Stimulated activated CD8-positive, alpha-beta memory T cell treated with anti-CD3 and anti-CD28 coated beads, Interleukin-4, amount 100 ng/mL, for 4 hours (primary cell): ENCODE measurements at places on chromosomes 5 and 9.
A peak's percentile ranks its signal among the peaks of the same experiment; 100 is the strongest.

GRCh38 chr5:131305138-131305689, 41.4 kb downstream of the CDC42SE2 start:
- DNase-seq: no peak

GRCh38 chr5:175894793-175895192, 23.4 kb downstream of the CPLX2 start:
- no peak for DNase-seq

GRCh38 chr9:26789959-26790358, 102.6 kb downstream of the CAAP1 start:
- no peak for DNase-seq

GRCh38 chr5:132114150-132115121, 40.8 kb downstream of the CSF2 start:
- DNase-seq: no peak

- no peak for DNase-seq
Measured at GRCh38 chr9:137147091-137147792, 8.3 kb downstream of the GRIN1 start.

DNA sequence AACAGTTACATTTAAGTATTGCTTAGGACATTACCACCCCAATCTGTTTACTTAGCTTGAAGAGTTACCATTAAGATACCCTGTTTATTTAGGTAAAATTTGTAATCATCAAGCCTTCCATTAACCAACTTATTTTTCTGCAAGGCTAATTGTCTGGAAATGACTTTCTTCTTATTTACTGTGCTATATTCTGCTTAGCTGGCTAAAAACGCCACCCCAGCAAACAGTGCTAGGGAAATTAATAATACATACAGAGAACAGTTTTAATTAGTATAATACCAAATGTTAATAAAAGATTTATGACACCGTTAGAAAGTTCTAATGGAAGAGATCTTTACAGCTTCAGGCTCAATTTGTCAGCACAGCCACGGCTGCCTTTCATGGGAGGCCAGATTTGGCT, 14.0 kb downstream of the TLX3 start:
- no peak for DNase-seq

GRCh38 chr5:96125231-96125891, 163.7 kb upstream of the ELL2 start:
- no peak for DNase-seq

DNA sequence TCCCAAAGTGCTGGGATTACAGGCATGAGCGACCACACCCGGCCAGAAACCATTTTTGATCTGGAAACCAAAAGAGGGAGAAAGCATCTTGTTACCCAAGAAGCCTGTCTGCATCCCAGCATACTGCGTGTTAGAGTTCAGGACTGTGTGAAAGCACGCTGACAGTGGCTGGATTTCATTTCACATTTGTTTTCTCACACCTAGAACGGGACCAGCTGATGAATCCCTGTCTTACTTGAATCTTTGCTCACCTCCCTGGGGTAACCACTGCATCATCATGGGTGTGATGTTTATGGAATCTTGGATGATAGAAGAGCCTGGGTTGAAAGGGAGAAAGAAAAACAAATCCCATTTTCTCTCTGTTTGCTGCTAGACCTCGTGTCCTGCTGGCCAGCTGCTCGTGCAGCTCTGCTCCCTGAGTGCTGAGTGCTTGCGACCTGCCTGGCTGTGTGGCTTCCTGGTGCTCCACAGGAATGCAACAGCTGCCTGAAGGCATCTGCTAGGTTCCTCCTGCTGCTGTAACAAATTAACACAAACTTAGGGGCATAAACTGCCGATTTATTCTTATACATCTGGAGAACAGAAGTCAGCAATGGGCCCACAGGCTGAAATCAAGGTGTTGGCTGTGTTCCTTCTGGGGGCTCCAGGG, 378.3 kb upstream of the DAP start:
- DNase-seq: no peak

- no peak for DNase-seq
Measured at GRCh38 chr5:125186911-125187375, 440.5 kb upstream of the ZNF608 start.

DNA sequence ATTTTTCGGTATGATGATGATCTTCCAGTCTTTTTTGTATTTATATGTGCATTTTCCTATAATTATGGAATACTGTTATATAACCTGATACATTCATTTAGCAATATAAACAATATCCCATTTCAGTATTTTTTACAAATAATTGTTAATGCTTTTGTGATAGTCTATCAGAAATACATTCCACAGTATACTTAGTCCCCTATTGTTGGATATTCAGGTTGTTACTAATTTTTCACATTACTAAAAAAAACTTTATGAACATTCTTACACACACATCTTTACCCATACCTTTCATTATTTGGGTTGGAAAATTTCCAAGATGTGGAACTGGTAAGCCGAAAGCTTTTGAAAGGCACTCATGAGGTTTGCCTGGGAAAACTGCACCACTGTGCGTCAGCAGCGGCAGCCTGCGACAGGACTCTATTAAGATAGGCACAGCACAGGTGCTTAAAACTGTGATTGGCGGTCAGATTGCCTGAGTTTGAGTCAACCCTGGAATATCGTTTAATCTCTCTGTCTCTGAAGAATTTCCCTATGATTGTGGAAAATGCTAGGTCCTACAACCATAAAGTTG, 147.5 kb upstream of the ERCC6L2 start:
- DNase-seq: no peak

DNA sequence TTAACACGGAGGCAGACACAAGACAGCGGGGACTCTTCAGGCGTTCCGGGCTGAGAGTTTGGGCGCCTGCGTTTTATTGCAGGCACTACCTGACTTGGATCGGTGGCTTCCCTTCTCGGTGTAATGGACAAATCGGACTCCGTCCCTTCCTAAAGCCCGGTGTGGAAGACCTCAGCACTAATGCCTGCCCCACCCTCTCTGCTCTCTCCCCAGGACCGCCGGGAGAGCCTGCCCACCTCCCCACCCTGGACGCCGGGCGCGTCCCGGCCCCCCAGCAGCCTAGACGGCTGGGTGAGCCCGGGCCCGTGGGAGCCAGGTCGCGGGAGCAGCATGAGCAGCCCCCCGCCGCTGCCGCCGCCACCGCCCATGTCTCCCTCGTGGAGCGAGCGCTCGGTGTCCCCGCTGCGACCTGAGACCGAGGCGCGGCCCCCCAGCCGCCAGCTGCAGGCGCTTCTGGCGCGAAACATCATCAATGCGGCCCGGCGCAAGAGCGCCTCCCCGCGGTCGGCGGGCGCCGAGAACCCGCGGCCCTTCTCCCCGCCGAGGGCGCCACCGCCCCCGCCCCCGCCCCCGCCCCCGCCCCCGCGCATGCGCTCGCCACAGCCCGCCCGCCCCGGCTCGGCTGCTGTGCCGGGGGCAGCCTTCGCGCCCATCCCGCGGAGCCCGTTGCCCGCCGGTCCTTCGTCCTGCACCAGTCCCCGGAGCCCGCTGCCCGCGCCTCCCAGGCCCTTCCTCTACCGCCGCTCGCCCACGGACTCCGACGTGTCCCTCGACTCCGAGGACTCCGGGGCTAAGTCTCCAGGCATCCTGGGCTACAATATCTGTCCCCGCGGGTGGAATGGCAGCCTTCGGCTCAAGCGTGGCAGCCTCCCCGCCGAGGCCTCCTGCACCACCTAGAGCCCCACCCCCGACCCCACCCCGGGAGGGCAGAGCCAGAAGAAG, 4.6 kb upstream of the MYOZ3 start:
- peak; percentile 43 for DNase-seq

- DNase-seq: no peak
Measured at GRCh38 chr5:151141535-151141934, 16.0 kb downstream of the ANXA6 start.

- DNase-seq: no peak
Measured at GRCh38 chr5:118611332-118611945, 376.9 kb downstream of the DTWD2 start.

GRCh38 chr9:14939378-14939777, 29.1 kb upstream of the FREM1 start:
- no peak for DNase-seq

- DNase-seq: no peak
Measured at GRCh38 chr9:15824310-15824709, 271.5 kb downstream of the CCDC171 start.

DNA sequence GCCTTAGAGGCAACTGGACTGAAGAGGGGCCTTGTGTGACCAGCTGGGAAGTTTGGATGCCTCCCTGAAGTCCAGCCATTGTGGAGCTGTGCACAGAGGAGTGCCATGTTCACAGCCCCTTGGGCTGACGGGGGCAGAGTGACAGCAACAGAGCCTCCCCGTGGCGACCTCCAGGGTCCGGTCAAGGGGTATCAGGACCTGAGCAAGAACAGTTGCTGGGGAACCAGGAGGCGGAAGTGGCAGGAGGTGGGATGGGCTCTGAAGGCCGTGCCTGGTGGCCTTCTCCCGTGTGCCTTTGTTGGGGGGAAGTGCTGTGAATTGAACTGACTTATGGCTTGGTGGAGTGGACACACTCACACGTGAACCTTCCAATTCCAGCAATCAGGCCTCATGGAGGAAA, 14.0 kb downstream of the BNIP1 start:
- DNase-seq: no peak

- DNase-seq: no peak
Measured at GRCh38 chr5:179453616-179454015, 96.7 kb upstream of the RUFY1 start.

DNA sequence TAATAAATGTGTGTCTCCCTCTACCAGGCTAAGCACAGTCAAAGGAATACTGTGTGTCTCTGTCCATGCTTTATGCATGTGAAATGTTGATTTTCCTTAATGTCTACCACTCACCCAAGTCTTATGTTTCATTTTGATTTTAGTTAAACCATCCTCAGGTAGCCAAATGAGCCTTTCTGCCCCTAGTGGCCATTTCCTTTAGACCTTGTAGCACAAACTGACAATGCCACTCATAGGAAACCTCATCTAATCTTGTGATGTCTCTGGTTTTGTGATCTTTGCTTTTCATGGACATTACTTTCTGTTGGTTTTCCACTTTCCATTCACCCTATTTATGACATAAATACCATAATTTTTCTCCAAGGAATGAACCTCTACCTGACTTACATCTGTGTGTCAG, 820.8 kb downstream of the MAT2B start:
- no peak for DNase-seq

GRCh38 chr5:31577438-31577837, 45.3 kb downstream of the C5orf22 start:
- DNase-seq: no peak

- DNase-seq: no peak
Measured at GRCh38 chr9:97861148-97861475, 8.1 kb downstream of the FOXE1 start.

GRCh38 chr9:19728101-19728500, 60.7 kb downstream of the SLC24A2 start:
- DNase-seq: no peak

- DNase-seq: no peak
Measured at GRCh38 chr5:172276214-172276613, 7.3 kb downstream of the UBTD2 start.

- DNase-seq: no peak
Measured at GRCh38 chr5:104265531-104266140, 703.0 kb upstream of the NUDT12 start.

DNA sequence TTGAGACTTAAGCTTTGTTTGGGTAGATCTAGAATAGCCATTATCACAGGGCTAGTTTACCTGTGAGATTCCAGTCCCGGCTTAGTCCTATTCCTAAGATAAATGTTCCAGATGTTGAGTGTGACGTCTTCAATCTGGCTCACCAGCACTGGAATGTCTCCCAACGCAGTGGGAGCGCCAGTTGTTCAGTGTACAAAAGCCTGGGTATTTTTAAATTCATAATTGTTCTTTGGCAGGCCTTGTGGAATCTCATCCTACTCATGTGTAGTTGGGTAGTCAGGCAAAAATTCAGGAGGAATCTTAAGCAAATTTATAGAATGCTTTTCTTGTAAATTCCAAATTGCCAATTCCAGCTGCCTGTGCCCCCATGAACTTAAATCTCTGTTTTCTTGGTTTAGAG, 272.6 kb upstream of the KCNN2 start:
- no peak for DNase-seq

- no peak for DNase-seq
Measured at GRCh38 chr5:28430565-28431178, 1392.3 kb upstream of the CDH9 start.

- no peak for DNase-seq
Measured at GRCh38 chr5:60993875-60994571, 49.0 kb downstream of the NDUFAF2 start.

DNA sequence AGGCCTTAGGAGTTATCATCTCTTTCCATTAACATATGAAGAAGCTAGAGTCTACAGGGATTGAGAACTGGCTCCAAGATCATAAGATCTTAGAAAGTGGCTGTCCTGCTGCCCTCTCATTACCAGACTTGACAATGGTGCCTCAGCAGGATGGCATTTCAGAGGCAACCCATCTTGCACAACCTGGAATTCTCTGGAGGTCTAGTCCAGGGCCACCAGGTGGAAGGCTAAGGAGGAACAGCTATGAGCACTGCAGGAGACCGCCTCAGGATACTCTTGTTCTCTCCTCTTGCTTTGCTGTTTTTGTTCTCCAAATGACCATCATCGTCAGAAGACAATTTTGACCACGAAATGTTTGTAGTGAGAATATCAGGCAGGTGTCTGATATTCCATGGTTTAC, 322.6 kb downstream of the FBXL17 start:
- no peak for DNase-seq
